ENCODE measurements at places on chromosomes 16 and 17.

DNA sequence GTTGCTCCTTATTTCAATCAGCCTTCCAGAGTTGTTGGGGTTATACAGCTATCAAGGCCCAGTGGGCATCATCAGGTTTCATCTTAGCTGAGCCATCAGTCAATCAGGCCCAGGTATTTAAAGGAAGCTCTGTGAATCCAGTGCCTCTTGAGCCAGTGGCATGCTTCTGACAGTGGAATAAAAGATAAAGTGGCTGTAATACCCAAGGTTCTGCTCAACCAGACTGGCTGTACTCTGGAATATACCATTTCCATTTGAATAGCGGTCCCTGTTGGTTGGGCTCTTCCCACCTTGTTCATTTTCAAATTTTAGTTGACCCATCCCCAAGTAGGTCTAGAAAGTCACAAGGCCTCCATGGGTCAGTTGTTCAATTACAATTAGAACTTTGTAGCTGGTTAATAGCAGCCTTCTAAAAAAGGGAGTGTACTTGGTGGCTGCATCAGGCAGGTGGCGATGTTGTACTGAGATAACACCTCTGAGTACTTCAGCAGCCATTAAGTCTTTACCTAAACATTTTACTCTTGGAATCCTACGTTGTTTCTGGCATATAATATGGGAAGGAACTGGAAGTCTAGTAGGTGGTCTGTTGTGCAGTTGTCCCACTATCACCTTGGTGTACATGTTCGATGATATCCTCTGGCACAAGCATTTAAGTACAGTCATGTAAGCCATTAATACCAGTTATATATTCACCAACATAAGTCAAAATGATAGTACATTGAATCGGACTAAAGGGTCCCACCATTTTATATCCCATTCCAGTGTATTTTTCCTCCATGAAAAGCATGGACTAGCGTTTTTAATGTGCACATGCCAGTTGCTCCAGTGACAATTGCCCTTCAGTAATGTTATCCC is 294.1 kb downstream of the BCAS3 start:
- no peaks in the 10 kb centered on the region for H3K27me3 ChIP-seq
- H3K27ac ChIP-seq: no peak overlapping the region
- H3K4me3 ChIP-seq: no peak overlapping the region

GRCh38 chr16:10371592-10371991 is 14.3 kb upstream of the ATF7IP2 start:
- DNase-seq: no peak
- H3K4me3 ChIP-seq: no peak overlapping the region
- H3K27ac ChIP-seq: no peak overlapping the region

GRCh38 chr17:1878419-1879121 is 48.8 kb downstream of the RPA1 start:
- no peaks in the 10 kb centered on the region for H3K4me1 ChIP-seq
- no peak overlapping the region for H3K27ac ChIP-seq
- no peak overlapping the region for H3K4me3 ChIP-seq
- no peak for DNase-seq
- no peaks in the 10 kb centered on the region for H3K27me3 ChIP-seq

DNA sequence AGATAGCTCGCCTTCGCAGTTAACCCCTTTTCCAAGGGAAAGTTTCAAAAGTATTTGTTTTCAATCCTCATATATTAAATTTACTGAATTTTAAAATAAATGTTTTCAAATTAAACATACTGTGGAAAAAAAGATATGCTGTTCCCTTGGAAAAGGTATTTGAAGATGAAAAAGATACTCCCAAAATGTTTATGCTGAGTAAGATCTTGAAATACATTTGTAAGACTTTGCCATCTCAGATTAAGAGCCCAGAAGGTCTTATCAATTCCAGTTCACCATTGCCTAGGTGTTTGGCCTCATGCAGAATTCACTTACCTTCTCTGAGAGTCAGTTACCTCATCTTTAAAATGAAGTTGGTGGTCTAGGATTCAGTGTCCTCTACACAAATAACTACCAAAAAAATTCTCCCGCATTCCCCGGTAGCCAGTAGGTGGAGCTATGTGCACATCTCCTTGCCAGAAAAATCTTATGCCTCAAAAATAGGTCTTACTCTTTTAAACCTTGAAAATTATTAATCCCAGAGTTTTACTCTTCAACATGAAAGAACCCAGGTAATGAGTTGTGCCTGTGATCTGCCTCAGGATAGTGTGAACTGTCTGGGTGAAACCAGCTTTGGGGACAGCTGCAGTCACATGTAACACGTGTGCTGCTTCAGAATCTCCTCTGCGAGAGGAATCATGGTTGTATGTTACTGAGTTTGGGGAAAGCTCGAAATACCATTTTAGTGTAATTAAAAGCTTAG is 178.3 kb downstream of the MRTFB start:
- H3K4me3 ChIP-seq: no peak overlapping the region
- DNase-seq: no peak
- no peaks in the 10 kb centered on the region for H3K27me3 ChIP-seq
- H3K4me1 ChIP-seq: no peaks in the 10 kb centered on the region
- H3K36me3 ChIP-seq: peaks cover 24% of the 10 kb centered on the region
- H3K27ac ChIP-seq: no peak overlapping the region

GRCh38 chr16:85573696-85574641 is 39.2 kb upstream of the GSE1 start:
- no peaks in the 10 kb centered on the region for H3K27me3 ChIP-seq
- H3K4me1 ChIP-seq: no peaks in the 10 kb centered on the region
- H3K4me3 ChIP-seq: no peak overlapping the region
- no peaks in the 10 kb centered on the region for H3K36me3 ChIP-seq

DNA sequence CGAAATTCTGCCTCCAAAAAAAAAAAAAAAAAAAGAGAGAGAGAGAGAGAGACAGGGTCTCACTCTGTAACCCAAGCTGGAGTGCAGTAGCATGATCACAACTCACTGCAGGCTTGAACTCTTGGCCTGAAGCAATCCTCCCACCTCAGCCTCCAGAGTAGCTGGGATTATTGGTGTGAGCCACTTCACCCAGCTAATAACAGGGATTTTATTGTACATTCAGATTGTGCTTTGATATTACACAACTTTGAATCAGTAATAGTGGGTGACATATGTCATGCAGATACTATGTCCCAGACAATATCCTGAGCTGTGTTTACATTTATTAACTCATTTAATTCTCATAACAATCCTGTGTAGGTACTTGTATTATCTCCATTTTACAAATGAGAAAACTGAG is 19.7 kb upstream of the DHX8 start:
- no peak overlapping the region for H3K27ac ChIP-seq
- H3K4me3 ChIP-seq: no peak overlapping the region
- H3K27me3 ChIP-seq: no peaks in the 10 kb centered on the region
- no peaks in the 10 kb centered on the region for H3K4me1 ChIP-seq

- peaks cover 5% of the 10 kb centered on the region for H3K36me3 ChIP-seq
- no peak overlapping the region for H3K4me3 ChIP-seq
- DNase-seq: no peak
- no peaks in the 10 kb centered on the region for H3K4me1 ChIP-seq
- no peak overlapping the region for H3K27ac ChIP-seq
Observed at GRCh38 chr17:51289696-51290111, 29.4 kb downstream of the UTP18 start.

GRCh38 chr17:81961087-81961511 is at the start of gene NOTUM:
NOTUM (minus strand) TSS chr17:81961187; CDS start chr17:81960909, 278 bp downstream.
- H3K27me3 ChIP-seq: no peaks in the 10 kb centered on the region
- H3K36me3 ChIP-seq: no peaks in the 10 kb centered on the region
- no peak within 1 kb of the TSS for H3K27ac ChIP-seq
- no peak within 1 kb of the TSS for H3K4me3 ChIP-seq
- no peaks in the 10 kb centered on the region for H3K4me1 ChIP-seq
- no peak for DNase-seq

DNA sequence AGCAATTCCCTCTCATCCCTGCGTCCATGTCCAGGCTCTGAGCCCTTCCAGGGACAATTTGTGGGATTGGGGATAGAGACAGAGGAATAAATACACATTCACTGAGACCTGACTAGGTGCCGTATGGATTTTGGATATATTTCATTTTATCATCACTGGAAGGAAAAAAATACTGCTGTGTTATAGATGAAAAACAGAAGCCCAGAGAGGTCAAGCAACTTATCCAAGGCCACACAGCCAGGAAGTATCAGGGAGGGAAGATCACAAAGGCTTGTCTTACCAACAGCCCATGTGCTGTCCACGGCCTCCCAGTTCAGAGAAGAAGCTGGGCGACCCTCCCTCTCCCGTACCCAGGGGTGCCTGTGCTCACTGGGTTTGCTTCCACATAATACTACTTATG is 6.1 kb upstream of the HAP1 start:
- no peaks in the 10 kb centered on the region for H3K4me1 ChIP-seq
- no peak overlapping the region for H3K27ac ChIP-seq
- H3K36me3 ChIP-seq: no peaks in the 10 kb centered on the region
- no peak overlapping the region for H3K4me3 ChIP-seq
- DNase-seq: no peak

GRCh38 chr17:74343121-74343520 is 17.1 kb downstream of the KIF19 start:
- DNase-seq: no peak
- no peaks in the 10 kb centered on the region for H3K27me3 ChIP-seq
- no peaks in the 10 kb centered on the region for H3K36me3 ChIP-seq
- no peak overlapping the region for H3K4me3 ChIP-seq
- H3K27ac ChIP-seq: no peak overlapping the region

DNA sequence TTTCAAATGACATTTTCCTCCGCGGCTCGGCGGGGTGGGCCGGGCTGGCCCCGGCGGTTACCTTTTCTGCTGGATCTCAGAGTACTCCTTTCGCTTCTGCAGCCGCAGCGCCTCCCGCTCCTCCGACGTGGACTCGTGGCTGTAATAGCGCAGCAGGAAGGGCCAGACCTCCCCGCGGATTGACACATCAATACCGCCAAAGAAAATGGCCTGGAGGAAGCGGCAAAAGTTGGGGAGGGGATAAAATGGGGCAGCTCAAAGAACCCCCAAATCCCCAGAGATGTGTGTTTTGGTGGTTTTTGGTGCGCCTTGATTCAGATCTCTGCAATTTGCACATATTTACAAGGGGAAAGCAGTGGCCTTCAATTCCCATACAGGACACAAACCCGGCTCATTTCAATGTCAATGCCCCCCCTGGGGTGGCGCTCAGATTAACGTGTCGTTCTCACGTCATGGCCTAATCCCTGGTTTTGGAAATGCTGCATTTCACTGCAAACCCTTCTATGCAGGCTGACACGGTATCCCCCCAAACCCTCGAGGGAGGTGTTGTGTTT is 85.9 kb downstream of the TBC1D16 start:
- no peak overlapping the region for H3K4me3 ChIP-seq
- no peaks in the 10 kb centered on the region for H3K27me3 ChIP-seq
- no peaks in the 10 kb centered on the region for H3K36me3 ChIP-seq
- DNase-seq: no peak
- no peak overlapping the region for H3K27ac ChIP-seq

DNA sequence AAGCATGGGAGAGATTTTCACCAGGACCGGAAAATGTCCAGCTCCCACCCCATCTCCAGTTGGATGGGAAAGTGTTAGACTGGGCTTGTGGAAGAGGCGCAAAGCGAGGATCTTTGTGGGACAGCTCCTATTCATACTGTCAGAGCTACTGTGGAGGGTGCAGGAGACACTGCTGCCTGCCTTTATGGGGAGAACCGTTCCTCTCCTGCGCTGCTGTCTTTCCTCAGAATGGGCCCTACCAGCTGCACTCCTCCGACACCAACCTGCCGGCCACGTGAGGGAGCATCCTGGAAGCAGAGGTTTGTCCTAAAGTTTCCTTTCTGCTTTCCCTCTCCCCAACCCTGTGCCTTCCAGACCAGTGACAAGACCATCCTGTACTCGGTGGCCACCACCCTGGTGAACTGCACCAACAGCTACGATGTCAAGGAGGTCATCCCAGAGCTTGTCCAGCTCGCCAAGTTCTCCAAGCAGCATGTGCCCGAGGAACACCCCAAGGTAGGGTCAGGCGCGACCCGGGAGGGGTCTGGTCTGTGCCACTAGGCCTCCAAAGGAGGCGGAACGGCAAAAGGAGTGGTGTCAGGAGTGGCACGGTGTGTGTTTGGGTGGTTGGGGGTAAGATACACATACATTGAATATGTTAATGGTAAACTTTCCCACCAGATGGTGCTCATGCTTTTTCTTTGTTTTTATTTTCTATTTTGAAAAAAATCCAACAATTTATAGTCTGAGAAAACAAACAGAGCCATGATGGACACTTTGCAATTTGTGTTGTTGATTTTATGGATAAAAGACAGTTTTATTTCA is 23.0 kb downstream of the SLC35G3 start:
- no peak overlapping the region for H3K27ac ChIP-seq
- H3K4me3 ChIP-seq: no peak overlapping the region

- H3K27ac ChIP-seq: no peak overlapping the region
- no peak for DNase-seq
- H3K36me3 ChIP-seq: no peaks in the 10 kb centered on the region
Observed at GRCh38 chr17:58470356-58470755, 17.9 kb downstream of the HSF5 start.

GRCh38 chr17:19621697-19622096 is 26.9 kb upstream of the ALDH3A2 start:
- H3K4me3 ChIP-seq: no peak overlapping the region
- no peaks in the 10 kb centered on the region for H3K4me1 ChIP-seq
- no peaks in the 10 kb centered on the region for H3K36me3 ChIP-seq
- no peak overlapping the region for H3K27ac ChIP-seq
- no peak for DNase-seq

- no peaks in the 10 kb centered on the region for H3K4me1 ChIP-seq
- H3K27ac ChIP-seq: no peak overlapping the region
- no peak for DNase-seq
- no peak overlapping the region for H3K4me3 ChIP-seq
Observed at GRCh38 chr16:28107232-28107631, 43.7 kb upstream of the GSG1L start.

DNA sequence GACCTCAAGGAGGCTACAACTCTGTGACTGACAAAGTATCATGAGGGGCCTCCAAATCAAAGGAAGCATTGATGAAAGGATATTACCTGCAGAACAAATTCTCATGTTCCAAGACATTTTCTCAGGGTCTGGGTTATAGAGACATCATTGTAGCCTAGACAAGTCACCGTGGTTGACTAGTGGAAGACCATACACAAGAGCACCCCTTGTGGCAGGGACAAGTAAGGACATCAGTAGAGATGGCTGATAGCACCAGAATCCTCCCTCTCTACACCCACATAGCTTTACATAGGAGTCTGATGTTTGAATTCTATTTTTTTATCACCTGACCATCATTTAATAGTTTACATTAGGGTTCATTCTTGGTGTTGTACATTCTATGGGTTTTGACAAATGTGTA is 32.5 kb upstream of the CDH8 start:
- no peak overlapping the region for H3K27ac ChIP-seq
- H3K27me3 ChIP-seq: no peaks in the 10 kb centered on the region
- DNase-seq: no peak
- H3K4me3 ChIP-seq: no peak overlapping the region

GRCh38 chr16:85502357-85502756 is 110.8 kb upstream of the GSE1 start:
- no peaks in the 10 kb centered on the region for H3K36me3 ChIP-seq
- DNase-seq: no peak
- no peak overlapping the region for H3K4me3 ChIP-seq
- H3K27ac ChIP-seq: no peak overlapping the region
- no peaks in the 10 kb centered on the region for H3K4me1 ChIP-seq

GRCh38 chr16:29030086-29030840 is 45.4 kb downstream of the LAT start:
- H3K36me3 ChIP-seq: no peaks in the 10 kb centered on the region
- no peak for DNase-seq
- H3K27me3 ChIP-seq: no peaks in the 10 kb centered on the region
- H3K27ac ChIP-seq: no peak overlapping the region
- no peaks in the 10 kb centered on the region for H3K4me1 ChIP-seq
- no peak overlapping the region for H3K4me3 ChIP-seq

- H3K4me3 ChIP-seq: no peak overlapping the region
- H3K27me3 ChIP-seq: no peaks in the 10 kb centered on the region
- H3K4me1 ChIP-seq: no peaks in the 10 kb centered on the region
- DNase-seq: peak; percentile 86
Observed at GRCh38 chr17:336110-337021, 16.2 kb downstream of the RPH3AL start.
